Mesendoderm (in vitro differentiated cells): ENCODE measurements at places on chromosomes 1 and 21.

GRCh38 chr1:5748286-5749225 is 243.7 kb downstream of the NPHP4 start:
- no peak for DNase-seq

- DNase-seq, result no peak
Measured at GRCh38 chr1:79738101-79738500, 731.6 kb upstream of the ADGRL4 start.

DNA sequence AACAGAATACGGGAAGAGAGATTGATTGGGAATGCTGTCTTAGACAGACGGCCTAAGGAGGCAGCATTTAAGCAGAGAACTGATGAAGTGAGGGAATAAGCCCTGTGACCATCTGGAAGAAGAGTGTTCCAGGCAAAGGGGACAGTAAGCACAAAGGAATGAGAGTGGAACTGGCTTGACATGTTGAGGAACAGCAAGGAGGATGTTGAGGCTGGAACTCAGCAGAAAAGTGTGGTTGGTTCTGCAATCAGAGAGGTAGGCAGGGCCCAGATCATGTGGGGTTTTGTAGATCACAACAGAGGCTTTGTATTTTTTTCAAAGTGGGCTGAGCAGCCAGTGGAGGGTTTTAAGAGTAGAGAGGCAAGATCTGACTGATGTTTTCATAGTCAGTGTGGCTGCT is 157.4 kb downstream of the DNM3 start:
- DNase-seq, result no peak

GRCh38 chr21:38956856-38957571 is 151.3 kb downstream of the ETS2 start:
- DNase-seq, result no peak

GRCh38 chr1:51296383-51297357 is 33.7 kb downstream of the TTC39A start:
- DNase-seq, result peak; percentile 92

DNA sequence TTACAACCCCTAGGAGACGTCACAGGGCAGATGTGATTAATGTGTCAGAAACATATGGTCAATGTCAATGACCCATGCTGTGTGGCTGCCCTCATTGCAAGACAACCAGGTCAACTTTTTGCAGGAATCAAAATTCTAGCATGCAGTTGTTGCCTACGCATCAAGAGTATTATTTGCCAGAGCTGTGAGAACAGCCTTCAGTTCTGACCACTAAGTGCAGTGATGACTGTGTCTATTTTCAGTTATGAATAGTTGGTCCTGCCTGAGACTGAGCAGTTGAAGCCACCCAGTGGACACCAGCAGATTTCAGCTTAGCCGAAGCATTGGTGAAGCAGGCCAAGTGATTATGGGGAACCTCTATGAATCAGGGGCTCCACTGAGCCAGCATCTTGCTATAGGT is 47.3 kb downstream of the LYPLAL1 start:
- peak; percentile 10 for DNase-seq

- no peak for DNase-seq
Measured at GRCh38 chr1:78722947-78723346, 73.3 kb downstream of the IFI44 start.

DNA sequence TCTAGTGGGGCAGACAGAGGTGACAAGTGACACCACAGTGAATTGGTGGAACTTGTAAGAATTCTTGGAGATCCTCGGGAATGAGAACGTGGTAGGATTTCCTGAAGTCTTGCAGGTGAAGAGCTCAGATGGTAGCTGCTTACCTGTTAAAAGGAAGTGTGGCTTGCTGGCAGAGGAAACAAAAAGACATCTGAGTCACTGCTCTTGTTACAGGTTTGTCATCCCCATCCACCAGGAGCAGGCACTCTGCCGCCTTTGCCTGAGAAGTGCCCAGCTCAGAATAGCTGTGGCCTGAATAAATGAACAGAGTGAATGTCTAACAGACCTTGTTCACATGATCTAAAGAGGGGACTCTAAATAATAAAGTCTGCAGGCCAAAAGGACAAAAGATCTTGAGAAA is 12.3 kb upstream of the ZSCAN20 start:
- peak; percentile 29 for DNase-seq

- DNase-seq, result no peak
Measured at GRCh38 chr1:109837852-109838570, 72.6 kb upstream of the CSF1 start.

- DNase-seq, result peak; percentile 29
Measured at GRCh38 chr1:151326619-151327222, 495 bp downstream of the PI4KB start.

GRCh38 chr1:167522246-167522645 is 3.9 kb upstream of the CD247 start:
- DNase-seq, result no peak

DNA sequence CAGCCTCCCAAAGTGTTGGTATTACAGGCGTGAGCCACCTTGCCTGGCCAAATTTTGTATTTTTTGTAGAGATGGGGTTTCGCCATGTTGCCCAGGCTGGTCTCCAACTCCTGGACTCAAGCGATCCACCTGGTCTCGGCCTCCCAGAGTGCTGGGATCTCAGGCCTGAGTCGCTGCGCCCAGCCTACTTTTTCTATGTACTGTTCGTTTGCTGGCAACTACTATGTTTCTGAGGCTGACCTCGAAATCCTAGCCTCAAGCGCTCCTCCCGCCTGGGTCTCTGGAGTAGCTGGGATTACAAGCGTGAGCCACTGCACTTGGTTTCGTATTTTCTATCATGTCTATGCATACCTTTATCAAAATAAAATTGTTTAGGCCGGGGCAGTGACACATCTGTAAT is 675 bp upstream of the TEKT2 start:
- DNase-seq, result no peak

- no peak for DNase-seq
Measured at GRCh38 chr1:9151328-9151860, 22.5 kb upstream of the GPR157 start.

- no peak for DNase-seq
Measured at GRCh38 chr1:160846281-160846680, 16.4 kb downstream of the CD244 start.

DNA sequence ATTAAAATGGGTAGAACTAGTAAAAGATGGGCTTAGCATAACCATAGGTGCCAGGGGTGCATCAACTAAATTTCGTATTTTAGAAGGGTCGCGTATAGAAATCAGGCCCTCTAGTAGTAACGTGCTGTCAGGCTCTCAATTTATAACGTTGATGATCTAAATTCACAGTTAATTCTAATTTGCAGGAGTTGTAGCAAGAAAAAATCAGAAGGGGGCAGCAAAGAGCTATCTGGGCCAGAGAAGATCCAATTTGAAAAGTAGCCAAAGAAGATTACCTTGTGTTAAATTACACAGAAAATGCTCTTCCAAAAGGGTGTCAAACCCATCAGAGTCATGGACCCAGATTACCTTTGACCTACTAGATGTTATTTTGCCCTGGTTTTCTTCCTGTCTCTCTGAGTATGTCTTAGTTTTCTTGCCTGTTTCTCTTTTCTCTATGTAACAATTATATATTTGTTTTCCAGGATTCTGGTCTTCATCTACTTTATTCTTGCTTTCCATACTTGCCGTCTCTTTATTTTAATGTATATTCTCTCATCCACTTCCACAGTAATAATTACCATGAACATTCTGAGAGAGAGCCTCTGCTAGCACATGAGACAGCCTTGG is 1030.9 kb downstream of the AMY1C start:
- peak; percentile 46 for DNase-seq

DNA sequence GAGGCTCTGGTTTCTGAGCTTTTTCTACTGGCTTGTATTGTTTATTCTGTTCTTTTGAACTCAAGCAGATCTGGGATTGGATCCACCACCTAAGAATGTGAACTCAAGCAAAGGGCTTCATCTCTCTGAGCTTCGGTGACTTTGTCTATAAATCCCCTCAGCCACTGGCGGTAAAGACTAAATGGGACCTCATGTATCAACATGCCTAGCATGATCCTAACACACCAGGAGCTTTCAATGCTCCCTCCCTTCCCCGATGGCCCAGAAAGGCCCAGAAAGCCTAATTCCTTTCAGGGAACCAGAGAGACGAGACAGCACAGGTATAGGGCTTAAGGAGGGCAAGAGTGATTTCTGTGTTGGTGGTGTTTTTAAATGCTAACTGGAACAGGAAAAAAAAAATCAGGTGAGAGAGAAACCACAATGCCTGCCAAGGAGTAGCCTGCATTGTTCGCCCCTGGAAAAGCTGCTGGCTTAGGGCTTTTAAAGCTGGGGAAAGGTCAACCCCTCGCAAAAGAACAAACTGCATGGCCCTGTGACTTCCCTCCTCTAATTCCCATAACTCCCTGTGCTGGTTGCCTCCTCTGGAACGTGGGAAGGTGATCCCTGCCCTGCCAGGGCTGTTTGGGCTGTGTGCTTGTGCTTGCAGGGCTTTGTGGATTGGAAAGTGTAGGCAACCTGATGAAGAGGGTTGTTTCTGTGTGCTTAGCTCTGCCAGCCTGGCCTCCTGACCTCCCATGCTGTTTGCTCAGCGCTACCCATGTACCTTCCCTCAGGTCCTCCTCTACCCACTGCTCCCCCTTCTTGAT is 147.0 kb downstream of the PLPP3 start:
- no peak for DNase-seq

- no peak for DNase-seq
Measured at GRCh38 chr21:45000637-45001133, 60.9 kb downstream of the SLX9 start.

DNA sequence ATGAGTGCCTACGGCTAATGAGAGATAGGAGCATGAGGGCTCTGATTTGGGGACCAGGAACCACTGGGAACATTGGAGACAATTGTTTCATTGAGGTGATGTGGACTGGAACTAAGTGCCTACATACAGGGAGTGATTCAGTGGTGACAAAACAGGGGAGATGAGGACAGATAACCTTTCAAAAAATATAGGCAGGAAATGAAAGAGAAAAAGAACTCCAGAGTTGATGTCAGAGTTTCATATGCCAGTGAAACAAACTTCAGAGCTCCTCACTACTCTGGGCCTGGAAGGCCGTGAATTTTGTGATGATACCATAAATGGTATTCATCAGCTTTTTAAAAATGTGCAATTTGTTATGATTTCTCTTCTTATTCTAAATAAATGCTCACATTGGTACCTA is 39.3 kb downstream of the FASLG start:
- DNase-seq, result no peak

DNA sequence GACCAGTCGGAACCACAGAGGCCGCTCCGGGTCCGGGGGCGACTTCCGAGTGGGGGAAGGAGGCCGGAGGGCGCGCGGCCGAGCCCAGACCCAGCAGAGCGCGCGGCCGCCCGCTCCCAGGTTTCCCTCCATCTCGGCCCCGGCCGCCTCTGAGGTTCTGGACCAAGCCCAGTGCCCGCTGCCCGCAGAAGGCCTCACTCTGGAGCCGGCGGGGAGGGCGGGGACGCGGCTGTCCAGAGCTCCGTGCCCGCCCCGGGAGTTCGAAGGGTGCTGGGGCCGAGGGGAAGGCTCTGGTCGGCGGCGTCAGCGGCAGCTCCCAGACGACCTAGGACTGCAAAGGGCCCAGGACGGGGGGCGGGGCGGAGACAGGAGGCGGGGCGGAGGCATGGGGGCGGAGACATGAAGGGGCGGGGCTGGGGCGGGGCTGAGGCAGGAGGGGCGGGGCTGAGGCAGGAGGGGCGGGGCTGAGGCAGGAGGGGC is 48.0 kb upstream of the SLC19A1 start:
- DNase-seq, result peak; percentile 58

- DNase-seq, result no peak
Measured at GRCh38 chr1:182587666-182588499, 1.2 kb downstream of the RNASEL start.

- DNase-seq, result no peak
Measured at GRCh38 chr1:29972421-29973053, 736.2 kb downstream of the PTPRU start.

GRCh38 chr1:7811476-7811875 is 27.4 kb downstream of the PER3 start:
- no peak for DNase-seq

GRCh38 chr1:39407896-39408640 is 83.4 kb upstream of the BMP8A start:
- peak; percentile 86 for DNase-seq

- peak; percentile 36 for DNase-seq
Measured at GRCh38 chr1:147486876-147487656, 54.2 kb upstream of the BCL9 start.

DNA sequence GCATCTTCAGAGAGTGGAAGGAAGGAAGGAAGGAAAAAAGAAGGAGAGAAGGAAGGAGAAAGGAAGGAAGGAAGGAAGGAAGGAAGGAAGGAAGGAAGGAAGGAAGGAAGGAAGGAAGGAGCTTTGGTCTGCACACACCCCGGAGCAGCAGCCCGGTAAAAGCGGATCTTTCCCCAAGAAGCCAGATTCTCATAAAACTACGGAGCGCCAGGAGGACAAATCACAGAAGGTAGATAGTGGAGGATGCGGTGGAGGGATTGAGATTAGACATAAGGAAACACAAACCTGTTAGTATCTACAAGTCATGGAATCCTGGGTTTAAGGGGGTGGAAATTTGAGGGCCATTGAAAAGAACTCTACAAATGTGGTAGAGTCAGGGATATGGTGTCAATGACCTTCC is 36.7 kb downstream of the PAX7 start:
- no peak for DNase-seq

DNA sequence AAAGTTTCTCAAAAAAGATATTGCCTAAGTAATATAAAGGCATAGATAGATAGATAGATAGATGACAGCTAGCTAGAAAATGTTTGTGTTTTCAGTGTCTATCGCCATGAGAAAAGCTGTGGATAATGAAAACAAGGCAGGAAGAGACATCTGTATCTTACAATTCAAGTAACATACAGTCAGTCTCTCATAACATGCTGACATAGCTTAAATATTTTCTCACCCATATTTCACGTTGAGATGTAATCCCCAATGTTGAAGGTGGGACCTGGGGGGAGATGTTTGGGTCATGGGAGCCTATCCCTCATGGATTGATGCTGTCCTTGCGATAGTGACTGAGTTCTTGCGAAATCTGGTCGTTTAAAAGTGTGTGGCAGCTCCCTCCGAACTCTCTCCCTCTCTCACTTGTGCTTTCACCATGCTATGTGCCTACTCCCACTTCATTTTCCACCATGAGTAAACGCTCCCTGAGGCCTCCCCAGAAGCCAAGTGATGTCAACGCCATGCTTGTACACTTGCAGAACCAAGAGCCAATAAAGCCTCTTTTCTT is 856.8 kb upstream of the ADAMTS5 start:
- no peak for DNase-seq

- DNase-seq, result no peak
Measured at GRCh38 chr1:20312310-20312709, 21.6 kb downstream of the VWA5B1 start.

DNA sequence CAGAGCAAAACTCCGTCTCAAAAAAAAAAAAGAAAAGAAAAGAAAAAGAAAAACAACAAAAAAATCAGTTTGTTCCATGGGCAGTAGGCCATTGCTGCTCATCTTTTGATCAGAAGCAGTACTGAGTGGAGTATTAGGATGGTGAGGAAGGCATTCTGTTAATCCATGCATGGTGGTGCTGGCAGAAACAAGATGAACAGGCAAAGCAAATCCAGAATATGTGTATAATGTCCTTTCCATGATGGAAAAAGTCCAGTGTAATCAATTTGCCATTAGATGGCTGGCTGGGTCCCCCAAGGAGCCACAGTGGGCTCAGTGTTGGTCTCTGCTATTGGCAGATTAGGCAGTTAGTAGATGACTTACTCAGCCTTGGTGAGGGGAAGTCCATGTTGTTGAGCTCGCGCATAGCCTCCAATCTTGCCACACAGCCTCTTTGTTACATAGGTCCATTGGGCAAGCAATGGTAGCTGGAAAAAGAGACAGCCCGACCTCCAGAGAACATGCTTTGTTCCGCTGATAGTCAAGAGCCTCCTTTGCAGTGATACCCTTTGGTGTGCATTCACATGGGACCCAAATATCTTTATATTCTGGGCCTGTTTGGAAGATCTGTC is 23.3 kb downstream of the H3-3A start:
- DNase-seq, result no peak

GRCh38 chr1:171251042-171251951 is 3.0 kb downstream of the FMO1 start:
- peak; percentile 43 for DNase-seq
